ENCODE measurements at places on chromosomes 4 and X. TPM values are rescaled to one million over a fixed set of nuclear protein-coding genes. Genes with fewer than 3 reads are reported as not detected.

GRCh38 chr4:85784348-85784747 is 309.4 kb downstream of the ARHGAP24 start:
- DNase-seq, result no peak

Gene CDS1
- 25.4 TPM for total RNA-seq

DNA sequence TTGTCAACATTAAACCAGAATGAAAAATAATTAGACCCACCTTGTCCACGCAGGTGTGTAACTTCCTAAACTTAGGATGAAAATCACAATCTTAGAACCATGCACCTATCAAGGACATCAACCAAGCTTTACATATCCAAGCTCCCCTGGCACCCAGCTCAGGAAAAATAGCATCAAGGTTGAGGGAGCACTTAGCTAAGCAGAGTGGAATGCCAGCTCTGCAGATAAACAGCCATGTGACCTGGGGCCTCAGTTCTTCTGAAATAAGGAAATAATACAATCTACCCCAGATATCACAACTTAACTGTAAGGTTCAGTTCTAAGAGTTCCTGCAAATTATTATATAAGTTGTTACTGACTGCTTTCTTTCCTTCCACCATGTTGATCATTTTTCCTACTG is 64.7 kb downstream of the DHX15 start:
- DNase-seq, result no peak

Gene ZDHHC15
- not detected for total RNA-seq

DNA sequence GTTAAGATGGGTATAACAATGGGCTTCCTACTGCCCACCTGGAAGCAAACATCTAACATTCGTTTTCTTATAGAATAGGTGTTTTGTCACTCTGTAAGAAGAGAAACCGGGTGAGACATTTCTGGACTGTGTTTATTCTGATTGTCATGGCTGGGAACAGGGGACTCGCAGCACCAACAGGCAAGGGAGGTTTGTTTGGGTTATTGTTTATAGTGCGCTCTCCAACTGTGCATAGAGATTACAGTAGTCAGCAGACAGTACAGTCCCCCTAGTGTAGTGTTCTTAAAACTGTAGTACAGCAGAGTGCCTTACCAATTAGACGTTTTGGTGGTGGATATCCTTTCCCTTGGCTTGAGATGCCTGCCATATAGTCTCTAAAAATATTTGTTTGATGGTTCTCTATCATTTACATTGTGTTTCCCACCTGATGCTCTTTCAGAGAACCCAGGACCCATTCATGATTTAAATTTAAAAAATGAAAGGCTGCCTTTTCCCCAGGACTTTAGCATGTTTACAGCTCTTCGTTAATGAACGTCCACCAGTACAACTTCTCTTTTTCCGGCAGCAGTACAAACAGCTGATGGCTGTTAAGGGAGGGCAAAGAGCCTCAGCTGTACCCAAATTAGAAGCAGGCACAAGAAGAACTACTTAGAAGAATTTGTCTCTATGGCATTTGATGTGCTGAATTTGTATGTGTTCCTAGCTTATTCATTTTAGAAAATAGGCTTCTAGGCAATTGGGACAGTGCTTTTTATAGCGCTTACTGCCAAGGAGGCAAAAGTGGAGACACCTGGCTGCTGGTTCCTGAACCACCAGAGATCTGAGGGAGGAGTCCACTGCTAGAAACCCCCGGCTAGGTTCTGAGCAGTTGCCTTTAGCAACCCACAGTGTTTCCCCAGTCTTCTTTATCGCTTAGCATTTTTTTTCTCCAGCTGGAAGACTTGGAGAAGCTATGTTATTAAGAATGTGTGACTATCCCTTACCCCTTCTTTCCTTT is 1.0 kb upstream of the RNF150 start:
- DNase-seq, result no peak

GRCh38 chrX:19156186-19156585 is 33.9 kb upstream of the ADGRG2 start:
- peak; percentile 10 for DNase-seq

DNA sequence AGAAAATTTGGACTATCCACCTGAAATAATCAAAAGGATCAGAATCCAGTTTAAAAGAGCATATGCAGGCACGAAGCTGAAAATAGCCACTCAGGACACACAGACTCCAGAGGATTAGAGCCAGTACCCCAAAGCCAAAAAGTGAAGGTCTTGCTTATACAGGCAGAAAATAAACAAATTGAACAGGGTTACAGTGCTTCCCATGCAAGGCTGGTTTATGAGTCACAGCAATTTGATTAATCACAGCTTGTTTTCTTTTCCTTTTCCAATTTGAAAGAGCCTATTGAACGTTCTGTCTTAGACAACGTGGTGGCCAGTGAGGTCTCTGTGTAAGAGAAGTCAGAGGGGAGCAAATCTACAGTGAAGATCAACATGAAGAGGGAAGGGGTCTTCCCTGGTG is 10.2 kb downstream of the HGFAC start:
- DNase-seq, result peak; percentile 55

Gene ADH1A
- total RNA-seq, result not detected

- no peak for DNase-seq
Measured at GRCh38 chrX:17758382-17758781, 21.1 kb downstream of the SCML1 start.

DNA sequence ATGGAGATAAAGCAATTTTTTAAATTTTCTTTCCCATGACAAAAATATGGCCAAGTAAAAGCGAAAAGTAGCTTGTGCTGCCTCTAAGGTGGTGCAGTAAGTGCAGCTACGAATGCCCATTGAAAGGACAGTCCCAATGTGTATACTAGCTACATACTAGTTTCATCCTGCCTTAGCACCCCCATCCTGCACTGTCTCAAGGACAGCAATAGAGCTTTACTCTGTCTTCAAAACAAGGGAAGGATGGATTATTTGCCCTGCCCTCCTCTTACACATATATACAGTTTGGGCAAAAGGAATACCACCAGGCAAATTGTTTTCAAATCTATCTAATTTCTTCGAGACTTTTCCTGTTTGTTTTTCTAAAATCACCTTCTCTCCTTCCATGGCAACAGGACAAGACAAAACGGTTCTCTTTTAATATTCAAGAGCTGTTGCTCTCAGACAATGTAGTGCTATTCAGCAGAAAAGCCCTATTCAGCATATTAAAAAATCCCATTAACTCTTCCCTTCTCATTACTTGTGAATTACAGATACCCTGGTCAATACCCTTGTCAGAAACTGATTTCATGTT is 75.1 kb upstream of the SLC7A11 start:
- no peak for DNase-seq

Gene GPR173
- 1.7 TPM for total RNA-seq

Gene MAGEC3
- total RNA-seq, result not detected
